ENCODE measurements at places on chromosomes 7 and 10. TPM values are rescaled to one million over a fixed set of nuclear protein-coding genes. Genes with fewer than 3 reads are reported as not detected.

Gene TRIM50
- total RNA-seq: not detected

Gene PCGF5
- total RNA-seq: 35.1 TPM

Gene CHPF2
- total RNA-seq: 52.5 TPM

Gene BTBD16
- total RNA-seq: 0.52 TPM

Gene CLDN4
- 4.9 TPM for total RNA-seq

Gene NUDT13
- 3.3 TPM for total RNA-seq

Gene PKD1L1
- 0.22 TPM for total RNA-seq

Gene VAX1
- 1.4 TPM for total RNA-seq

Gene PILRA
- total RNA-seq: 5.2 TPM

Gene TRPV5
- not detected for total RNA-seq

Gene HIBADH
- 43.9 TPM for total RNA-seq

Gene H2BK1
- not detected for total RNA-seq

Gene RSPH10B
- total RNA-seq: not detected

Gene PPP1R9A
- 4.9 TPM for total RNA-seq

Gene CCL26
- 14.5 TPM for total RNA-seq

Gene ZNF212
- total RNA-seq: 12.6 TPM

Gene ZNF736
- total RNA-seq: not detected

Gene HMX2
- 0.10 TPM for total RNA-seq

Gene CYP3A7
- total RNA-seq: not detected

Gene ADCY1
- total RNA-seq: 2.2 TPM

Gene PPIF
- total RNA-seq: 162 TPM

Gene CLCN1
- not detected for total RNA-seq

Gene PLCE1
- 6.3 TPM for total RNA-seq

Gene APBB1IP
- total RNA-seq: 11.1 TPM

Gene ATOH7
- 0.34 TPM for total RNA-seq

Gene ARMC3
- total RNA-seq: 0.53 TPM

Gene PIP
- total RNA-seq: not detected

Gene GIMAP4
- total RNA-seq: not detected

Gene GPC2
- total RNA-seq: 0.67 TPM

Gene ANXA8L1
- total RNA-seq: 85.5 TPM

Gene C10orf71
- total RNA-seq: not detected

All from A549 treated with CpdA at 1 μM for 4 hours (cell line).